Common myeloid progenitor, CD34-positive (primary cell): ENCODE measurements at places on chromosomes 12 and 14.

- no peak for DNase-seq
- no peak overlapping the region for H3K27ac ChIP-seq
- no peak overlapping the region for H3K4me3 ChIP-seq
- no peaks in the 10 kb centered on the region for H3K4me1 ChIP-seq
Observed at GRCh38 chr14:102333390-102333789, 13.8 kb downstream of the ZNF839 start.

DNA sequence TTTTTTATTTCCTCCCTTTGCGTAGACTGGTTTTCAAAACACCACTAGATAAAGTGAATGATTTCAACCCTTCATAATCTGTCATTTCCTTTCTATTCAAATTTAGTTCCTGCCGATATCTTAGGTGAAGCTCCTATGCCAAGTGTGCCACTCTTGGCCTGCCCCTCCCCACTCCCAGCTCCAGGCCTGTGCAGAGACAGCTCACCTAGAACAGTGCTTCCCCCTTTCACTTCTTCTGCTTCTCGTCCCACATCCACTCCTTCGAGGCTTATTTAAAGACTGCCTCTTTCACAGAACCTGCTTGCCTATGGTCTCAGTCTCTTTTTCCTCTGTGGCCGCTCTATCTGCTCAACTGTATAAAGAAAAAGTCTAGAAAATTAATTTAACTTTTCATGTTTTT, 473.8 kb downstream of the RAD51B start:
- H3K4me3 ChIP-seq: no peak overlapping the region
- H3K27ac ChIP-seq: no peak overlapping the region
- H3K4me1 ChIP-seq: peaks cover 4% of the 10 kb centered on the region
- DNase-seq: no peak

- H3K36me3 ChIP-seq: no peaks in the 10 kb centered on the region
- no peak overlapping the region for H3K4me3 ChIP-seq
- peaks cover 2% of the 10 kb centered on the region for H3K27me3 ChIP-seq
- no peak for DNase-seq
- no peak overlapping the region for H3K27ac ChIP-seq
Observed at GRCh38 chr12:115660211-115660805, 617.2 kb downstream of the MED13L start.

DNA sequence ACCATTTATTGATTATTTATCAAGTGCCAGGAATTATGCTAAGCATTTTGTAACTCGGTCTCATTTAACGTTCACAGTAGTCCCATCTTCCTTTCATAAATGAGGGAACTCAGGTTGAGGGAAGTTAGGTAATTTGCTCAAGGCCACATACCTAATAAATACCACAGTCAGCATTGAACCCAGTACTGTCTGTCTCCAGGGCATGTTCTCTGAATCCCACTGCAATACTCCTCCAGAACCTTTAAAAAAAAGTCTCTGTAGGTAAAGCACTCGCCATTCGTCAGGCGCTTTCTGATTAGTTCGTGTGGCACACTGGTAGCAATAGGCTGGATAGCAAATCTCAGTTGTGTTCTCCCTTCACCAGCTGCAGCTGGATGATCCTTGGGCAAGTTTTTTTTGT, 14.3 kb downstream of the SLC17A8 start:
- no peaks in the 10 kb centered on the region for H3K4me1 ChIP-seq
- no peak overlapping the region for H3K4me3 ChIP-seq
- no peak for DNase-seq
- H3K27me3 ChIP-seq: no peaks in the 10 kb centered on the region
- no peaks in the 10 kb centered on the region for H3K36me3 ChIP-seq

DNA sequence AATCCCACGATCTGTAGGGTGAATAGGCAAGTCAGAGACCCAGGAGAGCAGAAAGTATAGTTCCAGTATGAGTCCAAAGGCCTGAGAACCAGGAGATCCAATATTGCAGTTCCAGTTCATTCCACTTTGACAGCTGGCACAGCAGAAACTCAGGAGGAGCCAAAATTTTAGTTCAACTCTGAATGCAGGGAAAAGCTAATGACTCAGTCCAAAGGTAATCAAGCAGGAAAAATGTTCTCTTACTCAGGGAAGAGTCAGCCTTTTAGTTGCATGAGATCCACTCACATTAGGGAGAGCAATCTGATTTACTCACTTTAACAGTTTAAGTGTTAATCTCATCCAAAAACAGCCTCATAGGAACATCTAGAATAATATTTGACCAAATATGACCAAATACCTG, 130.2 kb upstream of the LRFN5 start:
- H3K4me1 ChIP-seq: no peaks in the 10 kb centered on the region
- H3K27ac ChIP-seq: no peak overlapping the region
- H3K36me3 ChIP-seq: no peaks in the 10 kb centered on the region
- DNase-seq: no peak
- H3K27me3 ChIP-seq: no peaks in the 10 kb centered on the region
- no peak overlapping the region for H3K4me3 ChIP-seq

DNA sequence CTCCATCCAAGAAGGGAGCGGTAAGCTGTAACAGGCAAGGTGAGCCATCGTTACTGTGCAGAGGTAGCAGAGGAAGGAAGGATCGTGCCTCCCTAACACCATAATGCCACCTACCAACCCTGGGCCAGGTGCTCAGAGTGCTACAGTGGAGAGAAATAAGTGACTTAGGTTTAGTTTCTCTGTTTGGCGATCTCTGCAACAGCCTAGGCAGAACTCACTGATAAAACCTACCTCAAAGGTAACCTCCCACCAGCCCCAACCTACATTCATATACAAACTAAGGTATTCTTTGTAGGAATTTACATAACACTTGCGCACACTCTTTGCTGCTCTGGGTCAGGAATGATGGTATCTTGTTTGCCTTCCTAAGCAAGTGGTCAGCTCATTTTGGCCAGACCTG, 93.4 kb upstream of the TMEM132D start:
- no peak for DNase-seq
- H3K4me3 ChIP-seq: no peak overlapping the region
- no peaks in the 10 kb centered on the region for H3K27me3 ChIP-seq
- H3K27ac ChIP-seq: no peak overlapping the region

- no peaks in the 10 kb centered on the region for H3K36me3 ChIP-seq
- no peak overlapping the region for H3K4me3 ChIP-seq
- no peaks in the 10 kb centered on the region for H3K27me3 ChIP-seq
- no peak for DNase-seq
- no peak overlapping the region for H3K27ac ChIP-seq
Observed at GRCh38 chr12:127516467-127516866, 750.5 kb upstream of the TMEM132C start.

DNA sequence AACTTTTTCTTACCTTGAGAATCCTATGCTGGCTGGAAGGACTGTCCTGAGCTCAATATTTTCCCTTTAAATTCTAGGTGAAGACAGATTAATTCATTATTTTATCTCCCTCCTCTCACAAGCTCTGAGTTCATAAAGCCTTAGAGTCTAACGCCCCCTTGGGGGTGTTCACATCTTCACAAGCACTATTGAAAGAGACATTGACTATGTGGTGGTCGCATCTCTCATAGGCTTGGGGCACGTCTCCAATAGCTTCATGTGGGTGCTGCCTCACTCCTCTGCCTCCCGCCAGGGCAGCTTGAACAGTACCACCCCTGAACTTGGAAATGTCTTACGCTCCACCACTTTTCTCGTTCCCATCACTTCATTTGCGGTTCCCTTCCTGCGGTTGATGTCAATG, 106.2 kb downstream of the UNC79 start:
- peaks cover 3% of the 10 kb centered on the region for H3K4me1 ChIP-seq
- H3K27me3 ChIP-seq: no peaks in the 10 kb centered on the region
- no peaks in the 10 kb centered on the region for H3K36me3 ChIP-seq
- no peak overlapping the region for H3K27ac ChIP-seq
- DNase-seq: peak; percentile 28
- no peak overlapping the region for H3K4me3 ChIP-seq

DNA sequence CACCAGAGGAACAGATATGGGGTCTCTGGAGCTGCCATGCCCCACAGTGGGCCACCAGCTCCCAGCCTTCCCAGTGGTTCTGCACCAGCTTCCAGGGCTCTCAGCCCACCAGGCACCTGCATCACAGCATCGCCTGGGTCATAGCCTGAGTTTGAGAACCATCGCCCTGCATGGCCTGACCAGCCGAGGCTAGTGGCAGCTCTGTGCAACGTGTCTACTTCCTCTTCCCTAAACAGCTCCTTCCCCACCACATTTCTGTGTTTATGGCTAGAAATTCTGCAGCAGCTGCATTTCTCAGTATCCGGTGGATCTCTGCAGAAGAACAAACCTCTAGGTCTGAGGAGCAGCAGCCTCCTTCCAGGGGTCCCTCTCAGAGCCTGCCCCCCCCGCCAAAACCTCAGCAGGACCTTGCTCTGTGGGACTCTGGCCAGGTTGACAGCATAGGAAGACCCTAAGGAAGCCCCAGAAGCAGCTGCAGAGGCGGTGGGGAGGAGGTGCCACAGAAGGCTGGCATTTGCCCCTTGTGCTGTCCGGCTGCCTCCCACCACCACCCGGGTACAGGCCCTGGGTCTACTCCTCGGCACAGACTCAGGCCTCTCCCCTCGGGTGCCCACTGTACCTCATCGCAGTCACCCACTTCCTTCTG, 47.7 kb downstream of the PSMA6 start:
- no peaks in the 10 kb centered on the region for H3K36me3 ChIP-seq
- peak; percentile 87 for DNase-seq
- H3K4me3 ChIP-seq: no peak overlapping the region
- H3K4me1 ChIP-seq: peaks cover 68% of the 10 kb centered on the region

- no peak overlapping the region for H3K27ac ChIP-seq
- no peaks in the 10 kb centered on the region for H3K36me3 ChIP-seq
- no peaks in the 10 kb centered on the region for H3K27me3 ChIP-seq
- no peaks in the 10 kb centered on the region for H3K4me1 ChIP-seq
Observed at GRCh38 chr14:100777366-100777817, 48.5 kb upstream of the MEG3 start.

DNA sequence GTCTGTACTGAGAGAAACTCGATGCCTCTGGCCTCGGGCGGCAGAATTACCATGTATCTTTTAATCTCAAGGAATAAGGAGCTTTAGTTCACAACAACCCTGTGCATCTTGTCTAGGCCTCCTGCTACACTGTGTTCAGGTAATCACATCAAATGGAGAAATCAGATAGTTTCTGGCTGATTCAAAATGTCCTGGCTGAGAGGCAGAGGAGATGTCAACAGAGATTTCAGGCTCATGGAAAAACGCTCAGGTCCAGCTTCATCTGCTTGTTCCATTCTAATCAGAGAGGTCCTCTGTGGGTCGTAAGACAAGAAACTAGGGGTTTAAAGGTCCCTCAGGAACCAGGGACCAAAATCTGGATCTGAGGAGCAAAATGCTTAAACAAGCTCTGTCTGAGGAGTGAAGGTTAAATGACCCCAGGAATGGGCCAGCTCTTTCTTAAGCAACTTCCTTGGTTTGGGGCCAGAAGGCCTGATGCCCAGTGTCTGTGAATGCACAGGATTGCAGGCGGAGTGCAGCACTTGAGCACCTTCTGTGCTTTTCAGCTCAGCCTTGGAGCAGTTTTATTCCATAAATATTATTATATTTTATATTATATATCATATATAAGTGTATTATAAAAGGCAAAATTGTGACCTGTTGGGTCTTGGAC, 170.2 kb upstream of the PRICKLE1 start:
- H3K4me1 ChIP-seq: no peaks in the 10 kb centered on the region
- H3K4me3 ChIP-seq: no peak overlapping the region
- no peak for DNase-seq
- H3K36me3 ChIP-seq: no peaks in the 10 kb centered on the region

DNA sequence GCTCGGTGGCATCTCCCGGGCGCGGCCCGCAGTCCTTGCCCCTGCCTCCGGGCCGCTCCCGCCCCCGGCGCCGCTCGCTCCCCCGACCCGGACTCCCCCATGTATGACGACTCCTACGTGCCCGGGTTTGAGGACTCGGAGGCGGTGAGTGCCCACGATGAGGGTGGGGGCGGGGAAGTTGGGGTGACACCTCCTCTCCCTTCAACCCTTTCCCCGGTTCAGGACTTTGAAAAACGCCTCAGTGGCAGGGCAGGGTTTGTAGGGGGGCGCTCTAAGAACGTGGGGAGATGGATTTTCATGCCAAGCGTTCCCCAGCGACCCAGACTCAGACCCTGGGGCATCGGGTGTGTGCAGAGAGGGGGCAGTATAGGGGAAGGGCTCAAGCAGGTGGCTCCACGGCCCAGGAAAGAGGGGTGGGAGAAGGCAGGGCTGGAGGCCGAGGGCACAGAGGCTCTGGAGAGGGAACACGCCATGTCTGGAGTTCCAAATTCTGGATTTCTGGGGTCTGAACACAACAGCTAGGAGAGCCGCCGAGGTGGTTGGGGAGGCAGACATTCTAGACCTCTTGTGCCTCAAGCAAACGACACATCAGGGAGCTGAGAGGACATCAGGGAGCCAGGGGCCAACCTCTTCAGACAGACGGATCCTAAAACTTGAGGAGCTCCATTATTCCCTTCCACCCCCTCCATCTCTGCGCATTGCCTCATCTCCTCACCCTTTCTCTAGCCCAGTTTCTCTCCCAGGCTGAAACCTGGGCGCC, 715 bp downstream of the CACNB3 start:
- peaks cover 35% of the 10 kb centered on the region for H3K4me1 ChIP-seq
- H3K4me3 ChIP-seq: peak overlapping the region; percentile 23
- no peaks in the 10 kb centered on the region for H3K27me3 ChIP-seq
- H3K27ac ChIP-seq: no peak overlapping the region

GRCh38 chr12:79373896-79374499, 316.8 kb downstream of the PAWR start:
- H3K36me3 ChIP-seq: no peaks in the 10 kb centered on the region
- H3K4me3 ChIP-seq: no peak overlapping the region
- H3K27ac ChIP-seq: no peak overlapping the region
- no peaks in the 10 kb centered on the region for H3K27me3 ChIP-seq
- peak; percentile 45 for DNase-seq

DNA sequence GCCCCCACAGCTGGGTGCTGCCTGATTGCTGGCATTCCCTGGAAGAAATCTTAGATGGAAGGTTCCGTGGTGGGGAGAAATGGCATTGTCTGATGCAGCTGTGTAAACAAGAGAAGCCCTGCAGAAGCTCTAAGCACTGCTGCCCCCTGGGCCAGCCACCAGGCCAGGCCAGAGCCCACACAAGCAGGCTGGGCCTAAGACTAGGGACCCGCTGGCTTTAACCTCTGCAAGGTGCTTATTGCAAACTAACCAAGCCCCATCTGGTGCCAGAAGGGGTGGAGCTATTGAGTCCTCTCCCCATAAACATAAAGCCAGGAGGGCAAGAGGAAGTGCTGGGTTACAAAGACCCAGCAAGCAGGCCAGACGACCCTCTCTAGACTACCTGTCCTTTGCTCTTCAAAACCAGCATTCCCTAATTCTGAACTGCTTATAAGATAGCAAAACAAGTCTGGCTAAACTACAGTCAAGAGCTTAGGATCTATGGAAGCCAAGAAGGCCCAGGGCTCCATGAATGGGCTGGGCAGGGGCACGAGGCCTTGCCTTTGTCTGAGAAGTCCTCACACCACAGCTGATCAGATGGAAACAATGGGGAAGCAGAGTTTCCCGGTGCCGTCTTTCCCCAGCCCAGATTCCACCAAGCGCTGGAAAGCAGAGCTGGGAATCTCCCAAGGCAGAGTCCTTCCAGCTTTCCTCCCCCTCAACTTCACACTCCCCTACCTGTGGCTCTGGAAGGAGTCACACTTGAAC, 28.8 kb downstream of the P2RX4 start:
- peak overlapping the region; percentile 79 for H3K27ac ChIP-seq
- H3K36me3 ChIP-seq: peaks cover 25% of the 10 kb centered on the region
- no peaks in the 10 kb centered on the region for H3K27me3 ChIP-seq
- H3K4me1 ChIP-seq: peaks cover 41% of the 10 kb centered on the region
- no peak overlapping the region for H3K4me3 ChIP-seq
